ENCODE measurements at places on chromosomes 6 and 20.

GRCh38 chr6:117346142-117346930, 79.4 kb downstream of the ROS1 start:
- DNase-seq: no peak

- no peak for DNase-seq
Measured at GRCh38 chr20:45343532-45344167, 4.6 kb downstream of the SDC4 start.

- no peak for DNase-seq
Measured at GRCh38 chr20:54254596-54254995, 46.7 kb downstream of the PFDN4 start.

DNA sequence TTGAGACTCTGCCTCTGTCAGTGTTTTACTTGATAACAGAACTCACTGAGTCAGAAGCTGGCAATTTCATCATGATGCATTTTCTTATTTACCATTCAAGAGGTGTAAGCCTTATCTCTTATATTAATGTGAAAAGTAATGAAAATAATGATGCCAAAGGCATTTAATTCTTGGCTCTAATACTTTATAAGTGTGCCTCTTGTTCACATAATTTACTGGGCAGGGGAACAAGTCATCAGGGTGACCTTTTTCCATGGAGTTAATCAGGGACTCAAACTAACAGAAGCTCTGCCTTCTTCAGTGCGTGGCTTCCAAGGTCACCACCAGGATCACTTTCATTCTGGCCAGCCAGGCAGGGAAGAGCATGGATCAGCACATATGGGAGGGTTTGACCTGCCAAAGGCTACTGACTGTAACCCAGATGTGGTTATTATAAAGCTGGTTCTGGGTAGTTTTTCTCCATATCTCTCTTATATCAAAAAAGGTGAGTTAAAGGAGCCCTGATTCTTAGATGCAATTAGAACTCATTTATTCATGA, 5.2 kb upstream of the PLCB1 start:
- no peak for DNase-seq

- no peak for DNase-seq
Measured at GRCh38 chr6:169220068-169220964, 33.3 kb downstream of the THBS2 start.

DNA sequence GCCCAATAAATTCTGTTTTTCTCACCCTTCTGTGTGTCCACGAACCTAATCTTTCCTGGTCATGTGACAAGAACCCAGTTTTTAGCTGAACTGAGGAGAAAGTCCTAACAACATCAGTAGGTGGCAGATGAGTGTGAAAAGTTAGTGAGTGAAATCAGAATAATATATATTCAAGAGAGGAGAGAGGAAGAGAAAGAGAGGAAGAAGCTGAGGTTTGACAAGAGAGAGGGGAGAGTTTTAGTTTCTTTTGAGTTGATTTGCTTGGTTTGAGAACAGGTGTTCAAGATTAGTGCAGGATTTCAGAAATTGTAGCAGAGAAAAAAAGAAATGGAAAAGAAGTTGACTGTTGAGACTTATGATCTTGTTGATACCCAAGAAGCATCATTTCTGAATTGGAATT, 930.5 kb upstream of the FLRT3 start:
- DNase-seq: no peak

- no peak for DNase-seq
Measured at GRCh38 chr6:43455531-43456428, at the start of gene DLK2. Gene DLK2, minus strand, starts transcription at chr6:43455548. Its CDS starts 723 bp downstream, at chr6:43454825.

- DNase-seq: no peak
Measured at GRCh38 chr6:52475307-52475706, 55.2 kb downstream of the EFHC1 start.

GRCh38 chr6:36720251-36721141, 22.9 kb downstream of the RAB44 start:
- DNase-seq: no peak

DNA sequence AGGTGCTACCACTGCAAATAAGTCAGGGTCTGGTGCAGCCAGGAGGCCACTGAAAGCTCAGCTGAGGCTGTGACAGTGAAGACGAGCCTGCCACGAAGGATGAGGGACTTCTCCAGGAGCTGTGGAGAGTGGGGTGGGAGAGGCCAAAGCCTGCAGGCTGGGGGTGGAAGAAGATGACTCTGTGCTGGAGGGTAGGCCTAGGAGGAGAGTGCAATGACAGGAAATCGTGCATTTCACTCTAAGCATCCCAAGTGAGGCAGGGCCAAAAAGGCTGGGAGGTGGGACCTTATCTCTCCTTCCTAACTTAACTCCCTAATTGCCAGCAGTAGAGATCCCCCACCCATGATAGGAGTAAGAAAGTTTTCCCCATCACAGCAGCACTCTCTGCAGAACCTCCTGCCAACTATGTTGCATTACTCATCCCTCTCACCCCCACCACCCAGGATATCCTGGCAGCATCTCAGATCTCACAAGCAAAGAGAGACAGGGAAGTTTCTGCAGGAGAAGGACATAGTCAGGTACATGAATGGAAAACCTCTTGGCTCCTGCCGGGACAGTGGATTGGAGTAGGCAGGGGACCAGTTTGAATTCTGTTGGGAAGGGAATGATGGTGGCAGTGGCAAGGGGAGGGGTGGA, 466.2 kb downstream of the CDH26 start:
- no peak for DNase-seq

DNA sequence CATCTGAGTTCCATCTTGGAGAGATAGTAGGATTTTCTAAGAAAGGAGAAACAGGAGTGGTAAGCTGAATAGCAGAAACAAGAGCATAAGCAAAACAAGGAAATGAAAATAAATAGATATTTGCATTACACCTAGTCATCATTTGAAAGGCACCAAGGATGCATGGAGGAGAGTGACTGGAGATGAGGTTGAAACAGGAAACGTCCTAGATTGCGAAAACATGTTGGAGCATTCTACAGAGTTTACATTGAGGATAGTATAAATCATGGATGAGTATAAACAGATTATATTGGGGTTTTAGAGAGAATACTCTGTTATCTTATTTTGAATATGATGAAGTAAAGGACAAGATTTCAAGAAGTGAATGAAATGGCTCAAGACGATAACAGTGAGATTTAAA, 507.3 kb downstream of the EYS start:
- no peak for DNase-seq

DNA sequence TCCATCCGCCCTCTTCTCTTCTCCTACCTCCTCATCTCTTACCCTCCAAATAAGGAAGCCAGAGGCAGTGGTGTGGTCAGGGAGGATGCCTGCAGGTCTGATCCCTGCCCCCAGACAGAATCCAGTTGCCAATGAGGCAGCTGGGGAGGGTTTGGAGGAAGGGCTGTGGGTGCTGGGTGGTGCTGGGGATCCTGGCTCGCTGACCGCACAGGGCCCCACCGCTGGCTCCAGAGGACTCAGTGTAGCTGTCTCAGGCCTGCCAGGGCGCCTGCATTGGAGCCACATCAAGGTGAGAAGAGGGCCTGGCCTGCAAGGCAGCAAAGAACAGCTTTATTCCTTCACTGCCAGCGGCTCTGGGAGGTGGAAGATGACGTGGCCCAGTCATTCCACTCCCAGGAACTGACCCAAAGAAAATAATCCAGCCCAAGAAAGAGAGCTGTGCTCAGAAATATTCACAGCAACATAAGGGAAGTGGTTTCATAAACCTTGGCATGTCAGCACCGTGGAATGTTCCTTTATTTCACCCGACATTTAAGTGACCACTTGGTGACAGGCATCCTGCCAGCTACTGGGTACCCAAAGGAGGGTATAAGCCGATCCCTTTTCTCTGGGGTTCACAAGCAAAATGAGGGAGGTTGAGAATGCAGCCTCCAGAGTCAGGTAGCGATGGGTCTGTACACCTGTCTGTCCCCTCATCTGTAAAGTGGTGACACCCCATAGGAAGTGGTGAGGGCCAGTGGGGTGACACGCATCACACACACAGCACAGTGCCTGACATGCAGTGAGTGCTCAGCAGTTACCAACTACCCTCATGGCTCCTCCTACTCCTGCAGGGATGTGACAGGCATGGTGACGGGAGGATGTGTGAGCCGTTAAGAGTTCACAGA, 125.1 kb downstream of the SNX5 start:
- DNase-seq: no peak

GRCh38 chr6:108175176-108175591, 9.4 kb downstream of the NR2E1 start:
- no peak for DNase-seq

DNA sequence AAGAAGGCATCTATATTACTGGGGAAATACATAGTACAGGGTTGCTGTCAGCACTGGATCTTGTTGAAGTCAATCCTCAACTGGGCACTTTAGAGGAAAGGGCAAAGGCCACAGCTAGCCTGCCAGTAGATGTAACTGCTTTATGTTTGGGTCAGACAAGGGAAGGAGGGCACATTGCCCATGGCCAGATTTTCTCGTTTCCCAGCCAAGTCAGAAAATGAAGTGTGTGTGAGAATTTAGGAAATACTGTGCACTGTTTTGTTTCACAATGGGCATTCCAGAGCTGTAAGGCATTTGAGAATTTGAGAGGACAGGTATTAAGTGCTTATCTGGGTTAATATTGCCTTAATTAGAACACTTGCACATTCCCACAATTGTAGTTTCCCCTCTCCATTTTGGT, 183.9 kb upstream of the MCHR2 start:
- no peak for DNase-seq

DNA sequence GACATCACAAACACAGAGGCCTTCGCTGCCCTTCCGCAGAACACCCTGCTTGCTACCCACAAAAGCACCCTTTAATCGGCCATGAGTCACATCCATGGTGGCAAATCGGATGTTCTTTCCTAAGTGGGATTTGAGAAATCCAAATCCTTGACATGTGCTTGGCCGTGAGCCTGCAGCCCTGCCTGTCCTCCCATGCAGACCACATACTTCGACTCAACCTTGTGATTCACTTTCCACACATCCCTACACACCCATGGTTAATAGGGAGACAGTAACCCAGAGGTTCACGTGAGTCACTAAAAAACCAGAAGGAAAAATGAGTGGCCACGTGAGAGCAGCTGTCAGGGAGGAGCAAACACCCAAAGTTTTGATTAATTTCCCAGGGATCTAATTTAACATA, 19.4 kb downstream of the RAMACL start:
- no peak for DNase-seq

GRCh38 chr6:78605909-78606446, 261.4 kb upstream of the IRAK1BP1 start:
- DNase-seq: no peak

GRCh38 chr20:29300579-29301551, 1956.6 kb upstream of the DEFB115 start:
- DNase-seq: no peak

- no peak for DNase-seq
Measured at GRCh38 chr6:134343066-134343465, 25.2 kb upstream of the SGK1 start.

GRCh38 chr6:141443032-141443431, 689.7 kb upstream of the GJE1 start:
- DNase-seq: no peak

DNA sequence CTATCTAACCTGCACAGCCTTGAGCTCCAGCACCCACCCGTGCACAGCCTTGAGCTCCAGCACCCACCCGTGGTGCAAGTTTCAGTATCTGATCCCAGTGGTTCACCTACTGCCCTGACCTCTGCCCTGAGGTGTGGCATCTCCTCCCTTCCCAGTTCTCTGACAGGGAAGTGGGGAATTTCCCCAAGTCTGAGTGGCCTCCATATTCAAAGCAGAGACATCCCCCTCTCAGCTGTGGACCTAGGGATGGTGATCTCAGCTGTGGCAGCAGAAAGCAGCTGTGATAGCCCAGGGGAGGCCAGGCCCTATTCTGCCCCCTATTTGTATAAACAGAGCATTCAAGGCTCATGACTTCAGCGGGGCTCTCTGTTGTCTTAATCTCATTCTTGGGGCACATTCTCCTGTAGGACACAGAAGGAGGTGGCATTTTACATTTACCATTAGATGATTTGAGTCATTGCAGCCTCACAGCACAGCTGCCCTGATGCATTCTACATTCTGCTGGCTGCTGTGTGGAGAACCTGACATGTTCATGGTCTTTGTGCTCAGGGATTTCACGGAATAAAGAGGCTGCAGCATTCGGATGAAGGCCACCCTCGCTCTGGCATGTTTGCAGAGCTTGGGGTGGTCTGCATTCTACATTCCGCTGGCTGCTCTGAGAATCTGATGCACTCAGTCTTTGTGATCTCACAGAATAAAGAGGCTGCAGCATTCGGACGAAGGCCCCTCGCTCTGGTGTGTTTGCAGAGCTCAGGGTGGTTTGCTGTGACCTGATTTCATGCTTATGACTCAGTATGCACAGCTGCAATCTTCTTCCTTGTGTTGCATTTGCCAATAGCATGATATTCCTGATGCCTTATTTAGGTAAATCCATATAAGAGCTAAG, 16.9 kb downstream of the GPR31 start:
- no peak for DNase-seq

DNA sequence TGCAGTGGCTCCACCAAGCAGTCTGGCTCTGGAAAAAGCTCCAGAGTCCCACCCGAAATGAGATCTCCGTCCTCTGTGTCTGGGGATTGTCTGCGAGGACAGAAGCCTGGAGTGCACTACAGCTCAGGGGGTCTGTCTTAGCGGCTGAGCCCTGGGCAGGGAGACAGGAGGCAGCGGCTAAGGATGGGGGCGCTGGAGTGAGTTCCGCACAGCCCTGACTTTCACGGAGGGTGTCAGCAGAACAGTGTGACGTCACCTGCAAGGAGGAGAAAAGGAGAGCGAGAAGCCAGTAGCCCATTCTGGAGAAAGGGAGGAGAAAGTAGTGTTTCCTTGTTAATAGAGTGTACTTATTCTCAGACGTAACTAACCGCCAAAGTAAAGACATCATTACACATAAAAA, 97.6 kb downstream of the FAM50B start:
- no peak for DNase-seq

GRCh38 chr6:105179244-105180065, at the start of gene POPDC3:
Gene POPDC3, minus strand, starts transcription at chr6:105180014. Its CDS starts 18,105 bp downstream, at chr6:105161909.
- DNase-seq: no peak

- DNase-seq: no peak
Measured at GRCh38 chr20:38833857-38834164, 28.3 kb downstream of the PPP1R16B start.

DNA sequence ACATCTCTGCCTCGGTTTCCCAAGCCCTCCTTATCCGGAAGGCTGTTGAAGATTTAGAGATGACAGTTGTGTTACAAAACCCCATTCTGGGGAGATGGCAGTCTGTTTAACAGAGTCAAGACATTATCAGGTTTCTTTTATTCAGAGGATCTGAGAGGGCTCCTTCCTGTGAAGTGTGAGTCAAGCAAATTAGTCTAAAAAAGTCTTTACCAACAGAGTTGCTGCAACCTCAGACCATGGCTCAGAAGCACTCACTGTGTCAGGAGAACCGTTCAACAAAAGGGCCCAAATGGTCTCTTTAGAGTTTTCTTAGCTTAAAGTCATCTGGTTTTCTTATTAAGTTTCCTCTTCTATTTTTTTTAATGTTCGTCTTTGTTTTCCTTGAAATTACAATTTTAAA, 717.8 kb downstream of the EPM2A start:
- no peak for DNase-seq

DNA sequence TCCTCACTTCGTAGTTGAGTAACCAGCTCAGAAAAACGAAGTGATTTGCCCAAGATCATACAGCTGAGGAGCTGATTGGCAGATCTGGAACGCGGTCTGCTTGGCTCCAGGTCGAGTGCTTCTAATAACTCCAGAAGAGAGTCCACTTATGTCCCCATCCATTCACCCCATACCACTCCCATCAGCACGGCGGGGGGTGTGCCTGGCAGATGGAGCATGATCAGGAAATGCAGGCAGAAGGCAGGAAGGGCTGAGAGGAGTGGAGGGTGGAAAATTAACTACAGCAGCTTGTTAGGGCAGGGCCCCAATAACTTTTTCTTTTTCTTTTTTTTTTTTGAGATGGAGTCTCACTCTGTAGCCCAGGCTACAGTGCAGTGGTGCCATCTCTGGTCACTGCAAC, 15.0 kb downstream of the FITM2 start:
- no peak for DNase-seq

Data from NCI-H1436 treated with DMSO at 0.1 percent for 48 hours (cell line).